ENCODE measurements at places on chromosomes 11 and 22.

- DNase-seq = peak; percentile 13
Measured at GRCh38 chr11:106585061-106585460, 433.2 kb downstream of the GUCY1A2 start.

GRCh38 chr11:78912778-78913177, 338.1 kb upstream of the NARS2 start:
- DNase-seq = no peak

DNA sequence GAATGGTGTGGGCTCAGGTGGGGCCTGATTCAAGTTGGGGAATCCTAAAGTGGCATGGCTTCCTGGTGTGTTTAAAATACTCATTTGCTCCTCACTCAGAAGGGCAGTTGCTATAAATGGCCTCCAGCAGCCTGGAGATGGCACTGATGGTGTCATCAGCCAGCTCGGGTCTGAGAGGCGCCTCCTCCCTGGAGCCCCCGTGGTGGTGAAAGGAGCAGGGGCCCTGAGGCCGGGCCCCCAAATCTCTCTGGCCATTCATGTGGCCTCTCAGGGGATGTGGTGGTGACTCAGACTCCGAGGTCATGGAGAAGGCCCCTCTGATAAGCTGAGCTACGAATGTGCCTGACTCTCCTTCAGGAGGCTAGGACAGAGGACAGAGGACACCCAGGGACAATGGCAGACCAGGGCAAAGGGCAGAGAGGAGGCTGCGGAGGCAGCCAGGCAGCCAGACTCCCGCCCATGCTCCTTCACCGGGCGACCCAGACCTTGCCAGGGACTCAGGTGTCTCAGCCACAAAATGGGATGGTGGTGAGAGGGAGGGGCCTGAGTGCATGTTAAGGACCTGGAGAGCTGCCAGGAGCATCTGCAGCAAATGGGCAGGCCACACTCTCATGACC, 129.2 kb downstream of the CTTN start:
- no peak for DNase-seq

- no peak for DNase-seq
Measured at GRCh38 chr22:26756675-26757293, 99.4 kb downstream of the MIAT start.

GRCh38 chr22:34847072-34847471, 218.9 kb upstream of the ISX start:
- DNase-seq = no peak

GRCh38 chr11:81874635-81875034, 859.0 kb downstream of the FAM181B start:
- no peak for DNase-seq

DNA sequence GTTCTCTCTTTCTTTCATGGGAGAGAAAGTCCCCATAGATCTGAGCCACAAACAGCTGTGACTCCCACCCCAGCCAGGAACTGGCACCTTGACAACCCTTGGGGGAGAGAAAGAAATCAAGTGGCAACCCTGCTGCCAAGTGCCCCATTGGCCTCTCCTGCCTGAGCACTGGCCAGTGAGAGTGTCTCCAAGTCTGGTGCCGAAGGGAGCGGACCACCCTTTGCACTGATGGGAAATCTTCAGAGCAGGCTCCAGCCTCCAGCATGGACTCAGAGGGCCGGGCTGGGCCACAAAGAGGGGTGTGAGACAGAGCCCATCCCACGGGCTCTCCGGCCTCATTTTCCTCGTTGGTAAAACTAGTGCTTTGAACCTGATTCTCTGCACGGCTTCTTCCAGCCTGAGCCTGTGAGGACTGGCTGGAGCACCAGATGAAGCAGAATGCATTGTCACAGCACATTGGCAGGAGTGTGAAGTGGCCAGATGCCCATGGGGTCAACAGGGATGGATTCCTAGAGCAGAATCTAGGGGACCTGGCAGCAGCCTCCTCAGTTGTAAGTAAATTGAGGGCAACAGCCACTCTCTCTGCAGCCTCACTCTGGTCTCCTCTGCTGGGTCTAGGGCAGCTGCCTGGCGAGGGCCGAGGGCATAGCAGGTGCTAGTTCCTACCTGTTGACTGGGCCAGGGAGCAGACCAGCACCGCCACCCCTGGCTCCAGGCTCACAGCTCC, 81.4 kb downstream of the TRIM29 start:
- DNase-seq = no peak

DNA sequence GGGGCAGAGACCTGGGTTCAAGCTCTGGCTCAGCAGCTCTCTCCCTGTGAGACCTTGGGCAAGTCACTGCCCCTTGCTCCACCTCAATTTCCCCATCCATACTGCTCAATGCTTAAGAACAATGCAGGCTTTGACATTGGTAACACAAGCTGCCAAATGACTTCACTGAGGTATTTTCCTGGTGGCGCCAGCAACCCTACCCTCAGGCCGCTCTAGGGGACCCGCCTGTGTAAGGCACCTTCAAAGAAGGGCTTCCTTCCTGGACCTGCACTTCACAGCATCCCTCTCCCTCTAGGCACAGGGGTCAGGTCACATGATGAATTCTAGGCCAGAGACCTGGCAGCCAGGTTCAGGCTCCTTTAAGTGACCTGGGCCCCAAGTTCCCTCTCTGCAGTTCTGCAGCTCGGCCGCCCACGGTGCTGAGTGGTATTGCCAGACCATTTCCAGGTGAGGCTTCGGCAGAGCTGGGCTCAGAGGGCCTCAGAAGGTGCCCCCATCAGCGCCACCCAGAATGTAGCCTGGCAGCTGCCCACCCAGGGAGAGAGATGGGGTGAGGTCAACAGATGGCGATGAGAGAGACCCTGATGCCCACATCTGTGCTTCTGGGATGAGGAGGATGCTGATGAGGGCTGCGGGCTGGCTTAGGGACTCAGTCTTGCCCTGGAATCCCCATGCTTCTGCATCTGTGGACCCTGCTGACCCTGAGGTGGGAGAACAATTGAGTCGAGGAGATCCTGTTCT, 4.5 kb downstream of the WNT11 start:
- DNase-seq = no peak

- DNase-seq = no peak
Measured at GRCh38 chr11:69423181-69423580, 58.3 kb upstream of the LINC01488 start.

DNA sequence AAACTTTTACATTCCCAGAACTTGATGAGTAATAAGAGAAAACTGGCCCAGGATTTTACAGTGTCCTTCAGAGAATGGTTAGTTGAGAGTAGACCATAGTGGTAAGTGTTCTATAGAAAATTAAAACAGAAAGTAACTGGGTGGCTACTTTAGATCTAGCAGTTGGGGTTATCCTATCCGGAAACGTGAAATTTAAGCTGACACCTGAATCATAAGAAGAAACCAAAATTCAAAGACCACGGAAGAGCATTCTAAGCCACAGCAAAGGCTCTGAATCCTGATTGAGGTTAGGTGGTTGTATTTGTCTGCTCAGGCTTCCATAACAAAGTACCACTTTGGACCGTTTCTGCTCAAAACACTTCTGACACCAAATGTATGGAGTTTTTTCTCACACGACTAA, 34.0 kb downstream of the TTC17 start:
- DNase-seq = no peak

DNA sequence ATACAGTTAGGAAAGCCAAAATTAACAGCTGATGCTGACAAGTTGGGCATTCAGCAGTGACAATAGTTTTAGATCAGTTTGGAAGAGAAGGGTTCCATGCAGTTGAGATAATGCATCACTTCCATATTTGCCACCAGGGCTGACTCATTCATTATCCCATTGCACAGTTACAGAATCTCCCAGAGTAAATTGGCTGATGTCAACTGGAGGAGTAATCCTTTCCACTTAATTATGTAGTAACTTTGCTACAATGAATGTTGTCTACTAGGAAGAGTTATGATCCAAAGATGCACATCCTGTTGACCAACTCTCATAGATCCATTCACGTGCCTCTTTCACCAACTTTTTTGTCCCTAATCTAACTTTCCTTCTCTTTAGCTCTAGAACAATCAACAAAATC, 123.3 kb upstream of the LUZP2 start:
- no peak for DNase-seq

DNA sequence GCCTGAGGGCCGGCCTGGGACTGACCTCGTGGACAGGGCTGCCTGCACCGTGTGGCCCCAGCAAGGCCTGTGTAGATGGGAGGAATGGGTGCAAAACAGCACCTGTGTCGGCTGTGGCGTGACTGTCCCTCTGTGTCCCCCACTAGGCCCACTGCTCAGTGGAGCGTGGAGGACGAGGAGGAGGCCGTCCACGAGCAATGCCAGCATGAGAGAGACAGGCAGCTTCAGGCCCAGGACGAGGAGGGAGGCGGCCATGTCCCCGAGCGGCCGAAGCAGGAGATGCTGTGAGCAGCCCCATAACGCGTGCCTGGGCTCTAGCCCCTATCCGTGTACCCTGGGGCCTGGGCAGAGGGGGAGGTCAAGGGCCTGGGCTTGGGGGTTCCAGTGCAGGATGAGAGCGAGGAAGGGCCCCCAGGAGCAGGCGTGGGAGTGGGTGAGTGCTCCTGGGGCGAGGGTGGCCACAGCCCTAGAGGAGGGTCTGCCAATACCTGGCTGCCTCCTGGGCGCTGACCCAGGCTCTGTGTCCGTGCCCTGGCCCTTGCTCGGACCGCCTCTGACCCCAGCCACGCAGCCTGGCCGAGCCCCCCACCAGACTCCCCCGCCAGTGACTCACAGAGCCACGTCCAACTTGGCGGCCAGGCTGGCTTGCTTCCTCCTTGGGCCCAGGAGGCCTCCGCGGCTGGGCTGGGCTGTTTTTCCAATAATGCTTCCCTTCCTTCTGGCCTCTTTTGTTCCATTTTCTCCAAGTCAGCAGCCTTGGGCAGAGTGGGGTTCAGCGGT, 11.6 kb downstream of the PRR33 start:
- no peak for DNase-seq

DNA sequence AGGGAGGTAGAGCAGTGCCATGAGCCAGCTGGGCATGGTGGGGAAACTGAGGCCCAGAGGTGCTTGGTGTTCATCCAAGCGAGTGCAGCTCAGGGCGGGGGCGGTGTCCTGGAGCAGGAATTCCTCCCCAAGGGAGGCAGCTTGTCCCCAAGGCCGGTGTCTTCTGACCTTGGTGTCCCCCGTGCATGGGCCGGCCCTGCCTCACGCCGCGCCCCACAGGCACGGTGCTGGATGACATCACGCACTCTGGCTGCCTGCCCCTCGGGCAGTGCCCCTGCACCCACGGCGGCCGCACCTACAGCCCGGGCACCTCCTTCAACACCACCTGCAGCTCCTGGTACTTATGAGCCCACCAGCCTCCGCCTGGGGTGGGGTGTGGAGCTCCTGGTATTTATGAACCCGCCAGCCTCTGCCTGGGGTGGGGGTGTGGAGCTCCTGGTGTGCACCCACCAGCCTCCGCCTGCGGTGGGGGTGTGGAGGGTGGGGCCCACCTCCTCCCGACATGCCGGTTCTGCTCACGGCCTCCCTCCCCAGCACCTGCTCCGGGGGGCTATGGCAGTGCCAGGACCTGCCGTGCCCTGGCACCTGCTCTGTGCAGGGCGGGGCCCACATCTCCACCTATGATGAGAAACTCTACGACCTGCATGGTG, 6.7 kb downstream of the MUC5B start:
- DNase-seq = no peak

DNA sequence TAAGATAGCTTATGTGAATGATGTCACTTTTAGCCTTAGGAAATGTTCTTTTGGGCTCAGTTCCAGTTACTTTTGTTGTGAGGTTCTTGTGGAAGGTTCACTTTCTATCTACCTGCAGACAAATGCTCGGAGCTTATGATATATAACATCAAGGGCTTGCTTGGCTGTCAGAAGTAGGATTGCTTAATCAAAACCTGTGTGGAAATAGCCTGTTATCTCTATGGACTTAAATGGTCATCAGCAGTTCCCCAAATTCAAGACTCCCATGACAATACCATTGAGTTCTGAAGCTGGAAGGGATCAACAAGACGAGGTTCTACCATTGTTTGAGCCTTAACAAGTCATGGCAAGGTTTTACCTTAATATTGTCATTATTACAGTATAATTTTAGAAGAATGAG, 43.8 kb downstream of the FLI1 start:
- DNase-seq = no peak

- DNase-seq = peak; percentile 8
Measured at GRCh38 chr11:15278128-15278527, 163.4 kb downstream of the INSC start.

DNA sequence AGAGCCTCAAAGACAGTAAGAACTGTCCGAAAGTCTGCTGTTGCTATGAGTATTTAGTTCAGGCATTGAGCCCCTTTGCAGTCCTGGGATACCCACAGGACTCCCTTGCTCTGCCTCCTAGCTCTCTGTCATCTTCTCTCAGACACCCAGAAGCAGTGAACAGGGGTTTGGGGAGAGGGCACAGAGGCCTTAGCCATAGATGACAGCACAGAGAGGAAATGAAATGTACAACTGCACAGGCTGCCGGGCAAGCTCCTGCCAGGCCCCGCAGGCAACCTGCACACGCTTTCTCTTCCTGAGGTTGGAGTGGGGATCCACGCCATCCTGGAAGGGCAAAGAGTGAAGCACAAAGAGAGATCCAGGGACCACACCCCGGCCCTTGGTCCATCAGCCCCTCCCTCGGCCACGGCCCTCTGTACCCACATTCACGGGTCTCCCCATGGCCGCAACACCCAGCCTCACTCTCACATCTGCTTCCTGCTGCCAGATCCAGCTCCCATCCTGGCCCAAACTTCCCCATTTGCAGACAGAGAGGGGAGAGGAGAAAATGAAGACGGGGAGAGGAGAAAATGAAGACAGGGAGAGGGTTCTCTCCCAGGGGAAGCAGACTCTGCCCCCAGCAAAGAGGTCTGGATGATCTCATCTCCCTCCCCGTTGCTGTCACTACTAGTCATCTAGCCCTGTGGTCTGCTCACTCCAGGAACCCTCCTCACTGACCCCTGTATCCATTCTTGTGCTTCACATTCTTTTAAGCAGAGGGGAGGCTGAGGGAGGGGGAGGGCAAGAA, 40.7 kb downstream of the CD6 start:
- DNase-seq = no peak

DNA sequence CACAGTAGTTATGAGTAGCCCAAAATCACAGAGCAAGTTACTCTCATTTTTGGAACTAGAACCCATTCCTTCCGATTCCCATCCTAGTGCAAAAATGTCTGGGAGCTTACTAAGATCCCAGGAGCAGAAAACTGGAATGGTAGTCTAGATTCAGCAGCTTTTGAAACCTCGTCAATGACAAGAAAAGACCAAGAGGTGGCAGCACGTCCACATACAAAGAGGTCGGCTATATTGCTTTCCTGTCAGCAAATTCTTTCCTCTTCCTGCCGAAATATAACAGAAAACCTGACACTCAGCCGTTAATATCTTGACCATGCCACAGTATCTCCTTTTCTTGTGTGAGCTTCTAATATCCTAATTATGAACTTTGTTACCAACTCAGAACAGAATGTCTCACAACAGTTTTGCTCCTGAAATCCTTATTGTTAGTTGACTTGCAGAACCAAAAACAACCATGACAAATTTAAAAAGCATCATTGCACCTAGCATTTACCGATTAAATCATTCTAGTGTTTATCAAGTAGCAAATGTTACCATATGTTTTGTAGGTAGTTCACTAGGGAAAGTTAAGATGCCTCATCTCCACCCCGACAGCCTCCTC, 92.8 kb upstream of the OR9G4 start:
- peak; percentile 25 for DNase-seq

GRCh38 chr22:28112548-28113043, 193.5 kb upstream of the PITPNB start:
- DNase-seq = peak; percentile 56

- DNase-seq = no peak
Measured at GRCh38 chr11:122248131-122248530, 132.1 kb upstream of the BLID start.

GRCh38 chr11:35121326-35121865, 17.6 kb upstream of the CD44 start:
- no peak for DNase-seq
